Brain microvascular endothelial cell (primary cell): ENCODE measurements at places on chromosomes 1 and 21.

- DNase-seq: no peak
These were observed 18.4 kb downstream of the MATN1 start for GRCh38 chr1:30704765-30705509.

GRCh38 chr1:221855156-221855555 is 113.3 kb upstream of the DUSP10 start:
- DNase-seq: no peak

- DNase-seq: no peak
These were observed 47.4 kb upstream of the TSPAN2 start for GRCh38 chr1:115136706-115137105.

GRCh38 chr21:46634427-46634826 is 1.0 kb upstream of the PRMT2 start:
- DNase-seq: no peak

DNA sequence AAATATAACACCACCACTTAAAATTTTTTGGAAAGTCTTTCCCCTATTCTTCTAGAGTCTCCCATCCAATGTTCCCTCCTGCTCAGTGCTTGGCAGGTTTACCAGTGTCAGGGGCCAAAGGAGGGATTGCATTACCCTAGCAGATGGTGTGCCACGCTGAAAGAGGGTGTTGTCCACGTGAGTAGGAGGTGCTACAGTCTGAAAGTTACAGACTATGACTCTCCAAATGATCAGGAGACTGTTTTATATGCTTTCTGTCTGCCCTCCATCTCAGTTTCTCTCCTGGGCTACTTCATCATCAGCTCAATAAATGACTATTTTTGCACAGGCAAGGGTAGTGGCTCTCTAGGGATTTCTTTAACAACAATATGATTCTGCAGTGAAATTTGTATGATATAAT is 31.3 kb upstream of the ANGPTL7 start:
- DNase-seq: no peak

DNA sequence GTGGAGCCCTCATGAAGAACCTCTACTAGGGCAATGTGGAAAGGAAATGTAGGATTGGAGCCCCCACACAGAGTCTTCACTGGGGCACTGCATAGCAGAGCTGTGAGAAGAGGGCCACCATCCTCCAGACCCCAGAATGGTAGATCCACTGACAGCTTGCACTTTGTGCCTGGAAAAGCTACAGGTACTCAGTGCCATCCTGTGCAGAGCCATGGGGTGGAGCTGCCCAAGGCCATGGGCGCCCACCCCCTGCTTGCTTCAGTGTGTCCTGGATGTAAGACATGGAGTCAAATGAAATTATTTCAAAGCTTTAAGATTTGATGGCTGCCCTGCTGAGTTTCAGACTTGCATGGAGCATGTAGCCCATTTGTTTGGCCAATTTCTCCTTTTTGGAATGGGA is 17.2 kb upstream of the TSHB start:
- no peak for DNase-seq

GRCh38 chr1:10589074-10589473 is 114.3 kb downstream of the PEX14 start:
- no peak for DNase-seq

DNA sequence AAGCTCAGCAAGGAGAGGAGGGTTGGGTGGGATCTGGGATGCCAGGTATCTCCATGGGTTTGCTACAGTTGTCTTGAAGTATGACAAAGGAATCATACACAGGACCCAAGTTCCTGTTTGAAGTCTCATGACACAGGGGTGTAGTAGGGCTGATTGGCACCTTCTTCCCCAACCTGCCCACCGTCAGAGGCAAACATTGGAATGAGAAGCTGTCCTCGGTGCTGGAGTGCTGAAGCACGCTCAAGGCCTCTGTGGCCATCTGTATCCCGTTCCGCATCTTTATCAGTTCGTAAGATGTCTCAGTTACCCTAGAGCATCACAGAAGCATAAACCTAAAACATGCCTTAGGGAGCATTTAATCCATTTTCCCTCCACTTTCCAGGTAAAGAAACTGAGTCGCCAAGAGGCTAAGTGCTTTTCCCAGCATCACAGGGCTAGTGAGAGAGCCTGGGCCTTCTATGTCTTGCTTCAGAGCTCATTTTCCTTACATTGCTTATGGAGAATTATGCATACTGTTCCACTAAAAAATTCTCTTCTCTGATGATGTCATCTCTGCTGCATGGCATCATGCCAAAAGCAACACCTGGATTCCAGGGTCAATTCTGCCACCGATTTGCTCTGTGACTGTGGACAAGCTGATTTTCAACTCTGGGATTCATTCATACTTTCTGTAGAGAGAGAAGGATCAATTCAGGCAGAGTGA is 34.2 kb downstream of the VWA5B1 start:
- no peak for DNase-seq

DNA sequence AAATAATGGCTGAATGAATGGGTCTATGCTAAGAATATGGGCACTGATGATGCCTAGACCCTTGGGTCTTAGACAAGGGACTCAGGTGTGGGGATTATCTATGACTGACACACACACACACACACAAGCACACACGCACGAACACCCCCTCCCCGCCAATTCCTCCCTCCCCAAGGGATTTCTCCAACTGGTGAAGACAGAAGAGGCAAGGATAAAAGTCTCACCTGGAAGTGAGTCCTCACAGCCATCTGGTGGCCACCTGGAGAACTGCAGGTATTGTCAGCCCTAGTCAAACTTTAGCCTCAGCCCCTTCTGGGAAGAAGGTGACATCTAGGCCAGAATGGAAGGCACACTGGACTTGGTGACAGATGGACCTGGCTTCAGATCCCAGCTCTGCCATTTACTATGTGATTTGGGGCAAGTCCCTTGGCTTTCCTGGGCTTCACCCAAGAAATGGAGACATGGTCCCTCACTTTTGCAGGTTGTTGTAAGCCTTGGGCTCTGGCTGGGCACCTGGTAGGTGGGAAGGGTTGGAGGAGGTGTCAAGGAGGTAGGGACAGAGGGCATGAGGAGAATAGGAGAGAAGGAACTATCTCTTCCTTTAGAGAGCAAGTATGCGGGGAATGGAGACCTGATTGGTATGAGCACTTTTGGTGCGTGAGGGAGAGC is 4.0 kb upstream of the GPR3 start:
- DNase-seq: no peak

DNA sequence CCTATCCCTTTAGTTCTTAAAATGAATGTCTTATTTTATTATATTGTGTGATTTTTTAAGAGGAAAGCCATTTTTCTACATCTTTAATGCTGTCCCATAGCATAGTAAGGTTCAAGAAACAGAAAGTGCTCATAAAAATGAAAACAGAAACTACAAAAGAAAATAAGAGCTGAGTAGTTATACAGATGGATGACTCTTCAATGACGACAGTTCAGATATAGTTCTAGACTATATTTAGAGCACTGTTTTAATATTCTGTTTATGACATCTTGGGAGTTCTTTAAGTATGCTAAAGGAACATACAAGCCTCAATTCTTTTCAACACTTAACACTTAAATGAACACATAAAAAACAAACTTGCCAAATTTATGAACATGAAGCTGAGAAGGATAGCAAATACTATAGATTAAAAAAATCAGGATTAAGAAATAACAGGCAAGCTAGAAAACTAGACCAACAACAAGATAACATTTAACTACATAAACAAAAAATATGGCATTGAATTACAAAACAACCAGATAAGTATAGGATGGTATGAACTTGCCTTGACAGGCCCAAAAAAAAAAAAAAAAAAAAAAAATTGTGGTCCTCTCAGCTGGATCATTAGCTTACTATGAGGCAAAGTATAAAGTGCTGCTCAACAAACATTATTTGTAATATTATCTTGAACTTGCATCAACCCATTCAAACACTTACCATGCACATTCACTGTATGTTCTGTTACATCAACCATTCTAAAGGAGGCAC is 87.9 kb downstream of the ZZZ3 start:
- no peak for DNase-seq

DNA sequence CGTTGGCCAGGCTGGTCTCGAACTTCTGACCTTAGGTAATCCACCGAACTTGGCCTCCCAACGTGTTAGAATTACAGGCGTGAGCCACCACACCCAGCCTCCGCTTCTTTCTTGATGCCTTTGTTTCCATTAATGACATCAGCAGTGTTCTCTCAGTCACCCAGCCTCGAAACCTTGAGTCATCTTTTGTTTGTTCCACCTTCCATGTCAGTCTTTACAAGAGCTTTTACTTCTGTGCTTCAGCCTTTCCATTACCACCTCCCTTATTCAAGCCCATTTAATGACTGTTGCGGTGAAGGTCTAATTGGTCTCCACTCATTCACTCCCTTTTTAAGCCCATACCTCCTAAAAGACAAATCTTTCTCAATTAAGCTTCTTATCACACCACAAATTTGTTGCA is 146.6 kb upstream of the ADGRL2 start:
- DNase-seq: no peak

GRCh38 chr1:217921126-217921904 is 290.2 kb downstream of the SPATA17 start:
- DNase-seq: no peak

DNA sequence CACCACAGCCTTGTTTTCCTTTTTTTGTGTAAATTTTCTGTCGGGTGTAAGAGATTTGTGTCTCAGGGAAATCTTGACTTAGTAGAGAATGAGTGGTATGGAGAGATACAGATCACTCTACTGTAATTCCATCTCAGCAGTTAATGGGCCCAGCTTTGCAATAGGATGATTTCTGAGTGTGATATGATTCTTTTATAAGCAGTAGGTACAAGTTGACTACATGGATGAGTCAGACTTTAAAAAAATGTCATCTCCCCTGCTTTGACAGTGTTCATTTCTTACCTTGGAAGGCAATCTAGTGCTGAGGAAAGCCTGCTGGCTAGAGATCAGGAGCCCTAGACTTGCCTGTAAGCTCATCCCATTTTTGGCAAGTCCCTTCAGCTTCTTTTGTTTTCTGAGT is 261.9 kb downstream of the RYR2 start:
- DNase-seq: no peak

DNA sequence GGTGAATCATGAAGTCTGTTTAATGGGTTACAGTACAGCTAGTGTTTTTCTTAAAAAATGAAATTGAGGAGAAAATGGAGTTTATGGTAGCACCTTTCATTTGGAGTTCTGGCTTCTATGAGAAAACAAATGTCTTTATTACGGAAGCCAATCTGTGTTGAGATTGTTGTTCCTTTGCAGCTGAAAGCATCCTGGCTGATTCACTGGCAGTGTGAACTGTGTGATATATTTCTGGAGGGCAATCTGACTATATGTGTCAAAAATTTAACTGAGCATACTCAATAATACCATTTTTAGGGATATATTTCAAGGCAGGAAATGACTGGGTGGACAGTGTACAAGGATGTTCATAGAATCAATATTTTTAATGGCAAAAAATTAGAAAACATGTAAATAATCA is 46.6 kb upstream of the LYST start:
- peak; percentile 37 for DNase-seq

DNA sequence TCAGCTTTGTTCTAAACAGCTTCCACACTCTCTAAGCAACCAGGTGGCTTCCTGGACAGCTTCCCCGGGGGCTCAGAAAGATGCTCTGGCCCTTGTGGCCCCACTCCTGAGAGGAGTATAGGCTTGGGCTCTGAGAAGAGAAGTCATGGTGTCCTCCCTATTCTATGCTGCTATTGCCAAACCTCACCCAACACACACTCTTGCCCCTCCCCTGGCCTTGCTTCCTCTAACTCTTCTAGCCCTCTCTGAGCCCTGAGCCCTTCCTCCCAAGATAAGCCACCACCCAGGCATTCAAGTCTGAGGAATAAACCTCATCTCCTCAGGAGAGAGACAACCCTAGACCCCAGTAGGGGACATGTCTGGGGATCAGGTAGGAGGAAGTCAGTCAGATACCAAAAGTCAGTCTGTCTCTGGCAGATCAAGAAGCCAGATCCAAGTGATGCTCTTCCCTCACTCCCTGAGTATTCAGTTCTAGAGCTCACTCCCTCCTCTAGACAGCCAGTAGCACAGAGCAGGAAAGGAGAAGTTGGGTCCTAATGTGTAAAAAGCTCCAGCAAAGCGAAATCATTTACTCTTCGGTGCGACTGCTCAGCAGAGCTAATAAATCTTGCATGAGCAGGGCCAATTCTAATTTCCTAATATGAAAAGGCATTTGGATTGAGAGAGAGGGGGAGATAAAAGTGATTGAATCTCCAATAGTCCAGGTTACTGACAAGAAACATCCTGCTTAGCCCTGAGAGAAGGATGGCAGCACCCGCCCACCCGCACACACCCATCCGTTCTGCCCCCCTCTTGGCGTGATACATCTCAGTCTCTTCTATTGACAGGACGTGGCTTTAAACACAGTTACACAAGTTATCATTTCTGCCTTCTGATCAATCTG is 50.5 kb downstream of the DMAP1 start:
- DNase-seq: no peak

DNA sequence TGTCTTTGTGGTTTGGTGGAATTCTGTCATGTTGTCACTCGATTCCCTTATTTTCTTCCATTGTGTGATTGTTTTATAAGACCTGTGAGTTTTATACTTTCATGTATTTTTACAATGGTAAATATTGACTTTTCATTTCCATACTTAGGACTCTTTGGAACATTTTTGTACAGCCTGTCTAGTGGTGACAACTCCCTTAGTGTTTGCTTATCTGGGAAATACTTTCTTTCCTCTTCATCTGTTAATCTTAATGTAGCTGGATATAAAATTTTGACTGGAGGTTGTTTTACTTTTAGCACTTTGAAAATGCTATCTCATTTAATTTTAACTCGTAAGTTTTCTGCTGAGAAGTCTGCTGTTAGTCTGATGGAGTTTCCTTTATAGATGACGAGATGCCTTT is 310.5 kb downstream of the NUF2 start:
- no peak for DNase-seq

GRCh38 chr1:19596065-19596713 is 47.9 kb upstream of the NBL1 start:
- DNase-seq: no peak

- no peak for DNase-seq
These were observed 34.8 kb upstream of the HSD3B1 start for GRCh38 chr1:119472080-119472818.

DNA sequence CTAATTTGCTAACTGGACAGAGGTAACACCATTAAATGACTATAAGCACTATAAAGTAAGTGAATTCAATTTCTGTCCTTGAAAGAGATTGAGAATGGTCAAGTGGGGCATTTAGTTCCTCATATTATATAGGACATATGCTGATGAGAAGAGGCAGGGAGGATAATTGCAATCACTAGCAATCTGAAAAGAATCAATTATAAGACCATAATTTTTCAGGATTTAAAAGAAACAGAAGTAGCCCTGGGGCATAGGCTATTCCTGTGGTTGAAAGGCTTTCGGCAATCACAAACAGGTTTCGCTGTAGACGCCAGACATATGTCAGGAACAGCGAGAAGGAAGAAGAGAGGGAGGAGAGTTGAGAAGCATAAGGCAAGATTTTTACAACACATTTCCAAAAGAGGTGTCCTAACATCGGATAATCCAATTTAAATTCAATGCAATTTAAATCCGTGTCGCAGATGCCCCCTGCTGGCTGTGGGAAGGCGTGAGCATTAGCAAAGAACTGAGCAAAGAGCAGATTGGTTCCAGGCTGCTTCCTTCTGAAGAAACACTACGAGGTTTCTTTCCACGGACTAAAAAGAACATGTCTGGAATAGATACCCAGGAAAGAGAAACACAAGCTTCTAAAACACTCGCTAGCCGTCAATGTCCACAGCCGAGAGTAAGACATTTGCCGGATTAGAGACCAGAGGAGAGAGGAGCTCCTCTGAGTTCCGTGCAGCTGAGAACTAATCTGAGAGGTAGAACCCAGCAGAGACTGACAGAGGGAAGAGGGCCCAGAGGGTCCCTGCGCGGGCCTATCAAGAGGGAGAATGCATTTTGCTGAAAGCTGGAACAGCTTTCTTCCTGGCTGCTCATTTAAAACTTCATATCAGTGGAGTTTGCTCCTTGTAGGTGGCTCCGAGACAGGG is 27.9 kb downstream of the RGS5 start:
- DNase-seq: peak; percentile 71

GRCh38 chr21:39612233-39613040 is at the start of gene B3GALT5:
Gene B3GALT5, plus strand, starts transcription at chr21:39612940. Its CDS starts 47,620 bp downstream, at chr21:39660560.
- no peak for DNase-seq
